ENCODE measurements at places on chromosomes 5 and 9.

DNA sequence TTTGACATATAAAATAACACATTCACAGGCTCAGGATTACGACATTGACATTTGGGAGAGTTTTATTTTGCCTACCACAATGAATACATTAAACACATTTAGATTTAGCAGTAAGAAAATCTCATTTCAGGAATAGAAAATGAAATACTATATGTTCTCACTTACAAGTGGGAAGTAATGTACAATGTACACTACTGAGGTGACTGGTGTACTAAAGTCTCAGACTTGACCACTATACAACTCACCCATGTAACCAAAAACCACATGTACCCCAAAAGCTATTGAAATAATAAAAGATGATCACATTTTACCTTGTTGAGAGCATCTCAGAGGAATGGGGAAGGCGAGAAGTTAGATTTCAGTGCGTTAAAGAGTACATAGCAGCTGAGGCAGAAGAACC, 1202.4 kb upstream of the SEMA6A start:
- DNase-seq, result no peak

DNA sequence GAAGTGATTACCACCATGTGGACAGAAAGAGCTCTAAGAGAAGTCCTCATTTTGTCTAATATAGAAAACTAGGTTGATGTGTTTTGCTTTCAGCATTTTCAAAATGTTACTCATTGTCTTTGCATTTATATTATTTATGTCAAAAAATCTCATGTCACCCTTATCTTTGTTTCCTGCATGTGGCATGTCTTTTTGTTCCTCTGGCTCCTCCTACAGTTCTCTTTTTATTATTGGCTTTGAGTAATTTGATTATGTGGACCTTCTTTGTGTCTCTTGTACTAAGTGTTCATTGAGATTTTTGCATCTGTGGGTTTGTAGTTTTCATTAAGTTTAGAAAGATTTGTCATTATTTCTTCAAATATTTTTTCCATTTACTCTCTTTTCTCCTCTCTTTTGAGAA, 58.8 kb downstream of the GNG10 start:
- no peak for DNase-seq

GRCh38 chr5:18305288-18305924, 671.1 kb downstream of the TAF11L14 start:
- DNase-seq, result no peak

- no peak for DNase-seq
Observed at GRCh38 chr9:112500842-112501241, 14.2 kb downstream of the KIAA1958 start.

GRCh38 chr5:38608874-38609273, 52.4 kb upstream of the LIFR start:
- DNase-seq, result no peak

GRCh38 chr5:106269252-106269843, 1401.4 kb downstream of the EFNA5 start:
- DNase-seq, result no peak

DNA sequence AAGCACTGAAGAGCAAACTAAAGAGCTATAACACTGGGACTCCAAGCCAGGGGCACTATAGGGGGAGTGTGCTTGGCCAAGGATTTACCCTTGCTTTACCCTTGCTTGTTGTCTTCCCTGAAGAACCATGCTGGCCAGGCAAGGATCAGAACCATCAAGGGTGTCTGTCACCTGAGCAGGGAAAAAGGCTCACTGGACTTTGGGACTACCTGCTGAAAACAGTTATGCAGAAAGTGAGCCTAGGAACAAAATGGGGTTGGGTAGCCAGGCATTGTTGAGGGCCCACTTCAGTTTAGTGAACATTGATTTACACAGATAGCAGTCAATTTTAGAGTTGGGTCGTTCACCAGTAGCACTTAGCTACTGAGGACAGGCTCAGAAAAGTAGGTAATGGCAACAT, 8.0 kb upstream of the TMEM171 start:
- DNase-seq, result no peak

- DNase-seq, result no peak
Observed at GRCh38 chr9:131578731-131579504, 33.6 kb downstream of the PRRT1B start.

DNA sequence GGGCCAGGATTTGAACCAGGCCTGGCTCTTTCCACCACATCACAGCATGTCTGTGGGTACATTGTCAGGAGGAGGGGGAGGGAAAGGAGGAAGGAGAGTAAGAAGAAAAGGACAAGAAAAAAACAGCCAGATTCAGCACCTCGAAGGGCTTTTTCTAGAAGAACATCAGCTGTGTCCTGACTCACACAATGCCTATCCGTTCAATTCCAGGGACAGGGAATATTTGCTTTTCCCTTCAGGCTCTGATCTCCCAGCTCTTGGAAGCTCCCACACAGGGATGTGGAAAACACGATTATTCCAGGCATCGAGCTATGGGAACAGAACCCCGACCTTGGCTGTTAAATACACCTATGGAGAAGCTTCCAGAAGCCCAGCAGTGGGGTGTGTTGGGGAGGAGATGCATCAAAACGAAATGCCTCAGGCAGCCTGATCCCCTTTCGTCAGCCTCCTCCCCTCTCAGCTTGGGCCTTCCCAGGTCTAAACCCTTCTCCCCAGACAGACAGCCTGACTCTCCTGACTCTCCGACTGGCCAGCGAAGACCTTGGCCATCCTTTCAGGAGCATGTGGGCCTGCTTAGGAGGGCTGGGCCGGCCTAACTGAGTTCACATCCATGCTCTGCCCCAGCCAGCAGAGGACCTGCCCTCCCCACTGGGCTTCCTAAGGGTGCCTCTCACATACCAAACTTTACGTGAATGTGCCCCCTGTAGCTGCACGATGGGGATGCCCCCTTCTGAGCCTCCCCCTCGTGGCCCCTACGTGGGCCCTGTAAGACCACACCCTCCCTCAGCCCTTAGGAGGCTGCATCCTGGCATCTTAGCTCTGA, 54.4 kb downstream of the NEURL1B start:
- no peak for DNase-seq

DNA sequence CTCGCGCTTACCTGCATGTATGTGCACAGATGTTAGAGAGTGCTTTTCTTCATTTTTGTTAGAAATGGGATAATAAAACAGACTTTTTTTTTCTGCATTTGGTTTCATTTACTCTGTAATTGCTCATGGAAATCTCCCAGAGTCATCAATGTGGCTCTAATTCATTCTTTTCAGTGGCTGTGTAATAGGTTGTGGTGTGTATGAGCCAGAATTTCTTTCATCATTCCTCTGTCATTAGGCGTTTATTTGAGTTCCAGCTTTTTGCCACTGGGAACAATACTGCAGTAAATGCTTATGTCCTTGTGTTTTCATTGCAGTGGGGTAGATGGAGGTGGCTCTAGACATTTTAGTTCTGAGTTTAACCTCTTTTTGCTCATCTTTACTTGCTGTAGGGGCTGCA, 118.9 kb downstream of the NXNL2 start:
- no peak for DNase-seq

GRCh38 chr9:97440160-97440559, 28.3 kb downstream of the TDRD7 start:
- no peak for DNase-seq

- peak; percentile 67 for DNase-seq
Observed at GRCh38 chr9:127214421-127215267, 49.9 kb upstream of the GARNL3 start.

DNA sequence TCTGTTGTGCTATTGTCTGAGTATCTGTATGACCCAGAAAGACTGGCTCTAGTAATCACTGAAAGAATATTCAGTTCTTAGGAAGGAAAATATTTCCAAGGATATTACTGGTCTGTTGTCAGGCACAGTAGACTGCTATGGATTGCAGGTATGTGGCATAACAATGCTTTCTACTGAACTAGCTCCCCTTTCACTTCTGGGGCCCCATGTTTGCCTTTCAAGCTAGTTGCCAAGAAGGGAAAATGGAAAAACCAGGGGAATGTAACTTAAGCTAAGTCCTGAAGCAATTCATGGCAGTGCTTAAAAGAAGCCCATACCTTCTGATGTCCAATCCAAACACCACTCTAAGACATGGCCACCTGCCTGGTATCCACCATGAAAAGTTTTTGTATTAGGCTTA, 375.7 kb downstream of the GLIS3 start:
- no peak for DNase-seq

GRCh38 chr5:167489202-167489601, 802.2 kb upstream of the WWC1 start:
- no peak for DNase-seq

DNA sequence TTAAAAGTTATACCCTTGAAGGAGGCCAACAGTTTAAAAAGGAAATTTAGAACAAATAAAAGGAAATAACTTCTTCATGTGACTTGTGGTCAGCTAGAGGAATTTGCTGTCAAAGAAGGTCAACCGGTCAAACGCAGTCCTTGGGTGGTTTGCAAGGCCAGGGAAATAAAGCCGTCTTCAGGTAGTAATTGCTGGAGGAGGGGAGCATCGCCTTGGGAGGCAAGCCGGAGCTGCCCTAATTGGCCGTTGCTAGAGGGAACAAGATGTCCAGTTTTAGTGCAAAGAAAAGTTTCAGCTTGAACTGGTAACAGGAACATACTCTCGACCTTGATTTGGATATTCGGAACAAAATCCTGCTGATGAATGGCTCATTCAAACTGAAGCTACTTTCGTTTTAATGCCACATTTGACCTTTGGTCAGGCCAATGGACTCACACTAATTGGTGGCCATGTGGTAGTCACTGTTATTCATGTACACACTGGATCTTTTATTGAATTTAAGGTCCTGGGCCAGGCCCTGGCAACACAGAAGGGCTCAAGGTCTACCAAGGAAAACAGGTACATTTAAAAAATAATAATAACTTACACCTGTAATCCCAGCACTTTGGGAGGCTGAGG, 47.0 kb upstream of the MYO10 start:
- DNase-seq, result no peak

- DNase-seq, result no peak
Observed at GRCh38 chr9:124372038-124372437, 43.2 kb downstream of the PSMB7 start.

GRCh38 chr9:35757226-35757891, 3.3 kb upstream of the MSMP start:
- DNase-seq, result no peak

GRCh38 chr5:18043344-18043743, 409.1 kb downstream of the TAF11L14 start:
- no peak for DNase-seq

GRCh38 chr5:10832987-10833386, 72.0 kb upstream of the DAP start:
- DNase-seq, result no peak

DNA sequence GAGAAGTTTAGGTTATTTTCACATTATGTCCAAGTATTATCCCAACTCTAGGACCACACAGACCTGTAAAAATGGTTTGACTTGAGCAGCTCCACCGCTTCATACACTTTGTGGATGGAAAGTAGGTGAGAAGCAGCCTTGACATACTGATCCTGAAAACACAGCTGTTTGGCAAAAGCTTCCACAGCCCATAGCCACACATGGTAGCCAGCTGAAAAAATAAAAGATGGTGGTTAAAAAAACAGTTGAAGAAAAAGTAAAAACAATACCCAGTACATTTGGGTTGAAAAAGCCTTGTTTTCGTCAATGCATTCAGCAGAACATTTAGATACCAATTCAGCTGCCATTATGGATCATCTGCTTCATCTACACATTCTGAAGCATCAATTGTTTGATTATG, 36.7 kb downstream of the GEMIN5 start:
- no peak for DNase-seq

DNA sequence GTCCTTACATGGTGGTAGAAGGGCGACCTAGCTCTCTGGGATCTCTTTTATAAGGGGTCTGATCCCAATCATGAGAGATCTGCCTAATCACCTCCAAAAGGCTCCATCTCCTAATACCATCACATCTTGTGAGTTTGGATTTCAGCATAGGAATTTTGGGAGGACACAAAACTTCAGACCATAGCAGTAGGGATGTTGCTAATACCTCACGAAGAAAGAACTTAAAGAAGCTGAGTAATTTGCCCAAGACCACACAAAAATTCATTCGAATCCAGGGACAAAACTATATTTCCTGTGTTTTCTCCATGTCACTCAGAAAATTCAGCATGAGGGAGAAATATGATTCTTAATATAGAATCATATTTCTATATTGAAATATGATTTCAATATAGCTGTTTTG, 32.7 kb downstream of the MTAP start:
- no peak for DNase-seq

DNA sequence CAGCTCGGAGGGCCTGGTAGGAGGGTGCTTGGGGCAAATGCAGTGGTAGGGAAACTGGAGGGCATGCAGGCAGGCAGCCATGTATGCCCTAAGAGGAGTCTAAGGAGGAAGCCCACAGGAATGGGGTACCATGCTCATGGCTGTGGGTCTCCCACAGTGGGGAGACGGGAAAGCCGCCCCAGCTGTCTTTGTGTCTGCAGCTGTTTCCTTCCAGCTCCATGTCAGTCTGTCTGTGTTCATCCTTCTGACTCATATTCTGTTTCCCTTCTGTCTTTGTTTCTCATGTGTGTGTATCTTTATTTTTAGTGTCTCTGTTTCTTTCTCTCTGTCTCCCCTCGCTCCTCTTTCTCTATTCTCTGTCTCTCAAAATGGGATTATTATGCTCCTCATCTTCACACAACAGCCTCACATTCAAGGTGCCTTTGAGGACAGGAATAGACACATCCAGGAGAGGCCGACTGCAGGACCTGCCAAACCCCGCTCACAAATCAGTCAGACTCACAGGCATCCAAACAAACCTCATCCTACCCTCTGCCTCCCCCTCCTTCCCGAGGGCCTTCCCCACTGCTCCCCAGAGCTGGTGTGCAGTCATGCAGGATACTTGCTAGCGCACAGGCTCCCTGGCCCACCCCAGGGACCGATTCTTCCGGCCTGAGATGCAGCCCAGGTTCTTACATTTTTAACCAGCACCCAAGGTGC, 68.4 kb upstream of the RARS1 start:
- DNase-seq, result no peak

GRCh38 chr5:44875661-44876605, 67.2 kb downstream of the MRPS30 start:
- DNase-seq, result peak; percentile 24

DNA sequence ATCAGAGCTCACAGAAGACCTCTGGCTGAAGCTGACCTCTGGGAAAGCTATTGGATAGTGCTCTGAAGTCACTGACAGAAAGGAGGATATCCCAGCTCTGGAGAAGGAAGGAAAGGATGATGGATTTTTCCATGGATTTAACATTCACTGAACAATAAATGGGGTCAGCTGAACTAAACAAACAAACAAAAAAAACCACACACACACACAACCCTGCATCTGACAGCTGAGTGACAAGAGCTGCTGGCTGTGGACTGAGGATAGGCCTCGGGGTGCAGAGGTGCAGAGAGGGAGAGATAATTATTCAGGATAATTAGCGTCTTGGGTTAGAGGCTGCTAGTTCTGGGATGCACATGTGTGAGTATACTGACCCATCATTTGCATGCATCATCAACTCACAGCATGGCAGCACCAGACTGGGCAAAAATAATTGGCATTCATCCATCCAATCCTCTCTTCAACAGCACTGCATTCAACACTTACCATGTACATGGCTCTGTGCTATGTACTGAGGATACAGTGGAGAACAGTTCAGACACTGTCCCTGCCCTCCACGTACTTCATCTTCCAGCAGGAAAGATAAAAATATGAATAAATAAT, 131.4 kb upstream of the TRIM32 start:
- no peak for DNase-seq

GRCh38 chr9:90188656-90189055, 454.0 kb downstream of the DIRAS2 start:
- DNase-seq, result no peak

GRCh38 chr5:96338624-96339415, 94.2 kb downstream of the PCSK1 start:
- DNase-seq, result no peak

GRCh38 chr9:31347082-31347617, 1037.3 kb upstream of the ACO1 start:
- DNase-seq, result no peak

- no peak for DNase-seq
Observed at GRCh38 chr9:31304576-31304975, 1079.9 kb upstream of the ACO1 start.
